ENCODE measurements at places on chromosomes 16 and 17.

DNA sequence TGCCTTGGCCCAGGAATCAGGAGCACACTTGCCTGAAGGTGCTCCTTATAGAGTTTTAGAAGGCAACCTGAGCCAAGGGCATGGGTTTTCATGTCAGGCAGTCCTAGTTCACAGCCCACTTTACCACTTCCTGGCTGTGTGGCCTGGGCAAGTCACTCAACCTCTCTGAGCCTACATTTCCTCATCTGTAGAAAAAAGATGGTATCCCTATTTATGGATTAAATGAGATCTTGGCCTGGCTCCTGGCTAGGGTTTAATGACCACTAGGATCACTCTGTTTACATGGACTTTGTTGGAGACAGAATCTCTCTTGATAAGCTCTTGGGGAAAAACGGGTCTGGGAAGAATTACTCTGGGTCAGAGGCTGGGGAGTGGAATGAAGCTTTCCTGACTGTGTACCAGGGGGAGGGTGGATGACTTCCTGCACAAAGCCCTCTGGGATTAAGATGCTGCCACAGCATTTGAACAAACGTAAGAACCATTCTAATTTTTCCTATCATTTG lies 2.3 kb downstream of the MT2A start:
- DNase-seq, result no peak

DNA sequence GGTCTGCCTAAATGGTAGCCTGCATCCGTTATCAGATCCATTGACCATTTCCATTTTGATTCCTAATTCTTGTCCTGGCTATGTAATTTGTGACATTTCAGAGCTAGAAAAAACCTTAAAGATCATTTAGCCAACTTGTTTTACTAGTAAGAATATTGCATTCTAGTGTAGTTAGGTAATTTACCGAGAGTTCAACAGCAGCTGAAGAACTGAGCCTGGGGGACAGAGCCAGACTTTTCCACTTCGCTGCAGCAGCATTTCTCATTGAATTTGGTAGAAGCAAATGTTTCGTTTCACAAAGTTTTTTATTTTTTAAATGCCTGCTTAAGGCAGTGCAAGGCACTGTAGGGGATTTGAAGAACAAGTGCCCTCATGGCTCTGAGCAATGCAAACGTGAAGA lies 59.2 kb upstream of the MARCHF10 start:
- DNase-seq, result no peak

- DNase-seq, result no peak
These were observed 16.1 kb downstream of the CCR7 start for GRCh38 chr17:40548982-40549685.

DNA sequence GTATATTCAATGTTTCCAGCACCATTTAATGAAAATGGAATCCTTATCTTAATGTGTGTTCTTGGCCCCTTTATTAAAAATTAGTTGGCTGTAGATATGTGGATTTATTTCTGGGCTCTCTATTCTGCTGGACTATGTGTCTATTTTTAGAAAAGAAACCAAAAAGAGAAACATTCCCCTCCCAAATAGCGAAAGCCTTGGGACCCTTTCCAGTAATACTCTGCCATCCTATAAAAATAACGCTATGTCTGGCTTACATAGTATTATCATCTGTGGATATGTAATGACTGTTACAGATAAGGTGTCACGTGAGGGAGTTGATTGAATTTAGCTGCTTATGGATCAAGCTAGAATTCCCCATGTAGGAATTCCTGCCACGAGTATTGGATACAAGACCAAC lies 279.3 kb upstream of the KIF2B start:
- DNase-seq, result no peak

DNA sequence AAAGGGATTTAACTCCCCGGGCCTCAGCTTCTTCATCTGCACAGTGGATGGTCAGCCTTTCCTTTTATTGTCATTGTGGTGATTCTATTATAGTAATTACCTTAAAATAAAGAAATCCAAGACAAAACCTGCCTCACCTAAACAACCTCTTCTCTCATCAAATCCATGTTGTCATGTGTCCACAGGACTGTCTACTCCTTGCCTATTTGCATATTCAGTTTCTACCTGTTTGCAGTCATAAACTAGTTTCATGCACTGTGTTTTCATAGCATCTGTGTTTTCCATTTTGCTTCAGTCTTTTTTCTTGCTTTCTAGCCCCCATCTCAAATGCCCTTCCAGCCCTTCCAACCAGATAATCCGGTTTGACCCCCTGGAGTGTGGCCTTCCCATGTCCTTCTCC lies 44.3 kb upstream of the CPNE2 start:
- no peak for DNase-seq

DNA sequence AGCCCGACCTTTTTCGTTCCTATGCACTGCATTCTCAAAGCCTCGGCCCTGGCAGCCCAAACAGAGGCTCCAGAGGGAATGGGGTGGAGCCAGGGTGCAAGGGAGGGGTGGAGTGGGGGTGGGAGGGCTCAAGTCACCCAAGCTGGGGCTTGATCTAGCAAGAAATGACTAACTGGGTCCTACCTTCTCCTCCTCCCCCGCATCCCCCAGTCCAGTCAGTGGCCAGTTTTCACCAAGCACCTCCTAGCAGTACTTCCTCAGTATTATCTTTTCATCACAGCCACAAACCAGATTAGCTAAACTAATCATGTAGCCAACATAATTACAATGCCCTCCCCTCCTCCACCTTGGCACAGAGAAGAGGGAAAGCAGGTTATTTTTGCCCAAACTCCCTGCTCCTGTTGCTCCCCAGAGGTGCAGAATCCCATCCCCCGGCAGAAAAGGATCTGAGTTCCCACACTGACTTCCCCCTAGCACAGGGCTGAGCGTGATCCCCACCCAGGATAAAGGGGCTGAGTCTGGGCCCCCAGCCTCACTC lies 2.2 kb downstream of the JUP start:
- no peak for DNase-seq

- no peak for DNase-seq
These were observed 2.3 kb upstream of the MPP2 start for GRCh38 chr17:43909537-43910231.

DNA sequence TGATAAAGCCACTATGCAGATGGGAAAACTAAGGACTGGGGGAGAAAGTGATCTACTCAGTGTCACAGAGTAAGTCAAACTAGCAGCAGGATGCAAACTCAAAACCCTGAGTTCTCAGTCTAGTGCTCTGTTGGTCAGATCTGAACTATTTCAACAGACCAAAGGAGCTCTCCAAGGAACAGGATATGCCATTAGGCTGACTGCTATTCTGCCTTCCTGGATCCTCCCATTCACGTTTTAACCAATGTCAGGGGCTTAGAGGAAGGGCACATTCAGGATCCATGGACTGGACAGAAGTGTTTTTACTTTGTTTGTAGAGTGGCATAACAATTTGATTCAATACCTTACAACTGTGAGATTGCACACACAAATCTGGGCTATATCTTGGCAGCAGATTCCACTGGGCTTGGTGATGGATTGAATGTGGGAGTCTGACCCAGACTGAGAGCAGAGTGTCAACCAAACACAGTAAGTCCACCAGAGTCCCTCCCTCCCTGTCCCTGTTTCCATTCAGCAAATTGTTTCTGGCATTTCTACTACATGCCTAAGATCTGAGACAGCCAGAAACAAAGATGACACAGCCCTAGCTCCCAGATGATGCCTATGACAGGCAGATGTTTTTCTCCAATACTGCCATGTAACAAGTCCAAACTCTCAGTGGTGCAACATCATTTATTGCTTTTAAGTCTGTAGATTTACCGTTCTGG lies 337.8 kb upstream of the CDH5 start:
- DNase-seq, result no peak
